Fibroblast of villous mesenchyme (primary cell): ENCODE measurements at places on chromosomes 3 and 15. TPM values are rescaled to one million over a fixed set of nuclear protein-coding genes. Genes with fewer than 3 reads are reported as not detected.

Gene ESYT3
- under 0.01 TPM in 2 replicates for total RNA-seq

DNA sequence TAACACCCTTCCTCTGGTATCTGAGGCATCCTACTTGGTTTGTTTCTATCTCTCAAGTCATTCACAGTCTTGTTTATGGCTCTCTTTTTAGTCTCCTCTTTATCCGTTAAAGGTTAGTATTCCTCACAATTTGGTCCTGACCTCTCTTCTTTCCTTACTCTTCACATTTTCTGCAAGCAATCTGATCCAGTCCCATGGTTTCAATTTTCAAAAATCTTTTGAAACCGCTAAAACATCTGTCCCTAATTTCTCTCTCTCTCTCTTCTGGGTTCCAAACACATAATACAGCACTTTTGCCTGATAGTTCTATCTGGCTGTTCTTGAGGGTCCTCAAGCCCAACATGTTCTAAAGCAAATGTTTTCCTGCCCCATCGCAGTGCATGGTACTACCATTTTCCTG is 149.0 kb downstream of the SERPINI1 start:
- no peak for DNase-seq

Gene FAM81A
- total RNA-seq, result under 0.01 TPM in 2 replicates

DNA sequence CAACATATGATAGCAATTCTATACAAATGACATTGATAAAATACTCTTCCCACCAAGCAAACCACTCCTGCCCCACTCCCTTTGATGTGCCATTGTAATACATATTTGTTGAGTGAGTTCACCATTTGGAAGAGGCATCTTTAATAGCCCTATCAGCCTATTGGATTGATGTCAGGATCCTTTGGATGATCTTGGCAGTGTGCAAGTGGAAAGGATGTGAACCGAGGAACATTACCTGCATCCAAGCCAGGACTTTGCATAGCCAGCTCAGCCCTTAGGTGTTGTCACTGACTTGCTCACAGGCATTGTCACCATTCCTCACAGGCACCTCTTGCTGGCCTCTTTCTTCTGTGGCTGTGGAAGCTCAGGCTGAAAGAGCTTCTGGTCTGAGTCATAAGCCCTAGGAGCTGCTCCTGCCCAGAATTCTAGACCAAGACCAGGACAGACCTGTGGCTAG is 16.5 kb upstream of the TIMP4 start:
- DNase-seq, result no peak

GRCh38 chr3:112032098-112032731 is 2.3 kb upstream of the TMPRSS7 start:
- no peak for DNase-seq

Gene TRA2B
- 150 and 182 TPM in 2 replicates for total RNA-seq

Gene DOCK3
- under 0.01 TPM in 2 replicates for total RNA-seq

GRCh38 chr3:124766113-124767095 is 36.2 kb downstream of the UMPS start:
- no peak for DNase-seq

DNA sequence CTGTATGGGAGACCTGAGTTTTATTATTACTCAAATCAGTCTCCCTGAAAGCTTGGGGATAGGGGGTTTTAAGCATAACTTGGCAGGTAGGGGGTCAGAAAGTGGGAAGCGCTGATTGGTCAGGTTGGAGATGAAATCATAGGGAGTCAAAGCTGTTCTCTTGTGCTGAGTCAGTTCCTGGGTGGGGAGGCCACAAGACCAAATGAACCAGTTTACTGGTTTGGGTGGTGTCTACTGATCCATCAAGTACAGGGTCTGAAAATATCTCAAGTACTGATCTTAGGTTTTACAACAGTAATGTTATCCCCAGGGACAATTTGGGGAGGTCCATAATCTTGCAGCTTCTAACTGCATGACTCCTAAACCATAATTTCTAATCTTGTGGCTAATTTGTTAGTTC is 17.8 kb upstream of the IQCF6 start:
- DNase-seq, result no peak
